Anterior cingulate cortex (tissue), 58 donors: ENCODE measurements at places on chromosomes 1 and 21.

DNA sequence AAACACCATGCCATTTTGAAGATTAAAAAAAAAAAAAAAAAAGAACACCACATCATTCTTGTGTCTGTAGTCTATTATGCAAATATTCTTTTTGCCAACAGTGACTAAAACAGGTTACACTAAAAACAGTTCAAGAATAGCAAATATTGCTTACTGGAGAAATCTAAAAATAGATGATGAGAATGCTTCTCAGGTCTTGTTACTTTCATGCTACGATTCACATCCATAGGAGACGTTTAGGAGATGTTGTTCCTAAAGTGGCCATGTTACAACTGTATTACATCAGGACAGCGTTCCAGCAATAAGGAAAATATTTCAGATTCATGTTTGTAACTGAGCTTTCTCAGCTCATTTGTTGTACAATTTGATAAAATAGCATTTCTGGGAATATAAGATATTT is 32.3 kb downstream of the RAB3GAP2 start:
- DNase-seq = no peak

DNA sequence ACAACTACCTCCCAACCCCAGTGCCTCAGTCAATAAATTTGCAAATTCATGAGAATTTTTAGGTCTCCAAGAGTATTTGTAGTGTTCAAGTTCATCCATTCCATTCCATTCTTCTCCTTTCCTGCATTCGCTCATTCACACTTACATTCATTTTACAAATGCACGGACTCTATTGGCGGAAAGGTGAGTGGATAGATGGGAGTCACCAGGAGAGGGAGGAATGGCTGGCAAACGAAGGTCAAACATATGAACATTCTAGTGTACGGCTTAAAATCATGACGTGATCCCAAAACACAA is 2.5 kb downstream of the LORICRIN start:
- no peak for DNase-seq

DNA sequence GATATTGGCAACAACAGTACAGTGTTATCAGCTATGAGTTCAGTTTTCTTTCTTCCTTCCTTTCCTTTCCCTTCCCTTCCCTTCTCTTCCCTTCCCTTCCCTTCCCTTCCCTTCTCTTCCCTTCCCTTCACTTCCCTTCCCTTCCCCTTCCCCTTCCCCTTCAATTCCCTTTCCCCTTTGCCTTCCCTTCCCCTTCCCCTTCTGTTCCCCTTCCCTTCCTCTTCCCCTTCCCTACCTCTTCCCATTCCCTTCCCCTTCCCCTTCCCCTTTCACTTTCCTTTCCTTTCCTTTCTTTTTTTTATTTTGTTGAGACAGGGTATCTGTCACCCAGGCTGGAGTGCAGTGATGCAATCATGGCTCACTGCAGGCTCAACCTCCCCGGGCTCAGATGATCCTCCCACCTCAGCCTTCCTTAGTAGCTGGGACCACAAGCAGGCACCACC is 72.3 kb upstream of the CAPZB start:
- no peak for DNase-seq

DNA sequence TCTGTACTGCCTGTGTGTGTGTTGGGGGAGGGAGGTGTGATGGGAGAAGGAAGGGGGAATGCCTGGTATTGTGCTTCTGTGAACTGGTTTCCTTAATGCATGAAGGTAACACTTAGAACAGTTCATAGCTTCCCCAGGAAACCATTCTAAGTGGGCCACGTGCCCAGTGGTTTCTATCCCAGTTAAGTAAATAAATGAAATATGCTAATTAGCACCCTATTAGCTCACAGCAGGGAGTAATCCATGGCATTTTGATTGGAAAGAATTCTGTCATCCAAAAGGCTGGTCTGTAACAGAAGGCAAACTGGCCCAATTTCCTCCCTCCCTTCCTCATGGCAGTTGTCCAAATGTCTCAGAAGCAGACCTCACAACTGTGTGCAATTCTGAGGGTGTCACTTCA is 199.3 kb downstream of the TTLL7 start:
- DNase-seq = no peak
